Stimulated activated CD4-positive, alpha-beta T cell treated with anti-CD3 and anti-CD28 coated beads, Interleukin-1b, Interleukin-23, amount 100 ng/mL, for 1 hour (primary cell): ENCODE measurements at places on chromosomes 12 and 14.

- no peak for DNase-seq
These were observed 24.2 kb upstream of the FOS start for GRCh38 chr14:75254381-75254822.

GRCh38 chr14:65170768-65171507, 68.6 kb upstream of the MAX start:
- DNase-seq = no peak

GRCh38 chr12:92581604-92582003, 121.2 kb upstream of the PLEKHG7 start:
- DNase-seq = no peak

DNA sequence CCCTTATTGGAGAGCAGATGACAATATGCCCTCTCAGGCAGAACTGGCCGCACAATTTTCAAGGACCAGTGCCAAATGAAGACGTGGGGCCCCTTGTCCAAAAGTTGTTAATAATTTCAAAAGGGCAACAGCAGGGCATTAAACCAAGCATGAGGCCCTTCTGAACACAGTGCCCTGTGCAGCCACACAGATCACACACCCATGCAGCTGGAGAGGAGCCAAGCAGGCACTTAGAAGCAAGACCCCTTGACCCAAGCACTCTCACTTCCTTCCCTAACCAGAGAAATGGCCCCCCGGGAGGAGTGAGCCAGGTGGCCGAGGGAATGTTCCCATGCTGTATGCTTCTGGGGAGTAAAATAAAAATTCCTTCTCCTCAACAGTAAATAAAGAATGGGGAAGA, 114.0 kb upstream of the TMPO start:
- no peak for DNase-seq

GRCh38 chr14:93084866-93085857, 30.6 kb downstream of the ITPK1 start:
- DNase-seq = no peak
